ENCODE measurements at places on chromosomes 5 and 9.

DNA sequence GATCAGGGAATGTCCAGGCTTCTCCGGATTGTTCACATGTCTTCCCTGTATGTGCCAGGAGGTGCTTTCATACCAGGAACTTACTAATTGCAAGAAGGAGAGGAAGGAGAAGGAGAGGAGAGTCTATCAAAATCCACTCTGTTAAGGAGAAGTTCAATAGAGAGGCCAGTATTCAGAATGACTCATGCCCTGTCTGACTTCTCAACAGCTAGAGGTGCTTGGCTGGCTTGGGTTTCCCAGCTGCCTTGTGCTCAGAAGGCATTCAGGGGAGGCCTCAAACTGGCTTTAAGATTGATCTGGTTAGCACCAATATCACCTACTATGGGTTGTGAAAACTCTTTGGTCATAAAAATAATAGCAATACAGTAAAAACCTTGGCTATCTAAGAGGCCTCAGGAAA is 167.9 kb upstream of the GLRA1 start:
- DNase-seq: no peak

- DNase-seq: no peak
Observed at GRCh38 chr9:120474591-120475243, 105.2 kb downstream of the CDK5RAP2 start.

- no peak for DNase-seq
Observed at GRCh38 chr9:93505541-93506132, 52.3 kb upstream of the FAM120AOS start.

DNA sequence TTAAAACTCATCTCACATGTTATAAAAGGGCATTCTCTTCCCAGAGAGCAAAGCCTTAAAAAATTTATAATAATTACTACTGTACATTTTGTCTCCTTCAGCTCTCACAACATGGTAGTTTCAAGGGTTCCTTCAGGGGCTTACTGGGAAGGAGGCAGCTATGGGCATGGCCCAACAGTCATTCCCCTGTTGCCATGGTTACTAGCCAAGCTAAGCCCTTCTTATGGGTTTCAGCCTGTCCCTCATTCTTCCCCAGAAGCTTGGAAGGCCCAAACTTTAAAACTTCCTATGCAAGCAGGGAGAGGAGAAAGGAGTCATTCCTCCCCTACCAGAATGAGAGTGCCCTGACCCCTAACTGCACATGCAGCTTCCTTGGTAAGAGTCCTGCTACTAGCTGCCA is 82.2 kb upstream of the CNTLN start:
- no peak for DNase-seq

DNA sequence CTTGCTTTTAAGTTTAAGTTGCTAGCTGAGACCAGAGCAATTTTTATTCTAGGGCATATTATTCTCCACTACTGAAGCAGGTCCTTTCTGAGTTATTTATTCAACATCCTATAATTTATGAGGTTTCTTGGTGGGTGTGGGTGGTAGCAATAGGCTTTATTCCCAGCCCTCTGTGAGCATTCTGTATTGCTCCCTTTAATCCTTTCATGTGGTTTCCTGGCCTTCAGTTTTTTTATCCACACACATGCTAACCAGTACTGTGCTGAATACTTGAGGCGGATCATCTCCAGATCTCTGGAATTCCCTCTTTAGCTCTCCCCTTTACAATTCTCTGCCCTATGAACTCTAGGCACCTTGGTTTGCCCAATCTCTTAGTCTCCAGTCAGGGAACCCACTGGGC is 91.8 kb upstream of the GLRA1 start:
- DNase-seq: no peak

DNA sequence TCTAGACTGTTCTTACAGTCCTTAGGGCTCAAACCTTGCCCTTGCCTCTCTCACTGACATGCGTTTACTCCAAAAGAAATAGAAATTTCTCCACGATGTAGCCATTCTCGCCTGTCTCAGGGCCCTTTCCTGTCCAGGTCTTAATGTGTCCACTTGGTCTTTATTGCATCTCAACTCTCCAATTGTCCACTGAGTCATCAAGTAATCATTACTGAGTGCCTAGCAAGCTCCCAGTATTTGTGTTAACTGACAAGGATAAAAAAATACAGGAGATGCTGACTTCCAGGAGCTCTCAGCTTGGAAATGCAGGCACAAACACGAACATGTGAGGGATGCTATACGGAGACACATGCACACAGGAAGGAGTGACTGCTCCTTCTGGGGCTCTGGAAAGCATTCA is 147.3 kb downstream of the ARSB start:
- DNase-seq: no peak

DNA sequence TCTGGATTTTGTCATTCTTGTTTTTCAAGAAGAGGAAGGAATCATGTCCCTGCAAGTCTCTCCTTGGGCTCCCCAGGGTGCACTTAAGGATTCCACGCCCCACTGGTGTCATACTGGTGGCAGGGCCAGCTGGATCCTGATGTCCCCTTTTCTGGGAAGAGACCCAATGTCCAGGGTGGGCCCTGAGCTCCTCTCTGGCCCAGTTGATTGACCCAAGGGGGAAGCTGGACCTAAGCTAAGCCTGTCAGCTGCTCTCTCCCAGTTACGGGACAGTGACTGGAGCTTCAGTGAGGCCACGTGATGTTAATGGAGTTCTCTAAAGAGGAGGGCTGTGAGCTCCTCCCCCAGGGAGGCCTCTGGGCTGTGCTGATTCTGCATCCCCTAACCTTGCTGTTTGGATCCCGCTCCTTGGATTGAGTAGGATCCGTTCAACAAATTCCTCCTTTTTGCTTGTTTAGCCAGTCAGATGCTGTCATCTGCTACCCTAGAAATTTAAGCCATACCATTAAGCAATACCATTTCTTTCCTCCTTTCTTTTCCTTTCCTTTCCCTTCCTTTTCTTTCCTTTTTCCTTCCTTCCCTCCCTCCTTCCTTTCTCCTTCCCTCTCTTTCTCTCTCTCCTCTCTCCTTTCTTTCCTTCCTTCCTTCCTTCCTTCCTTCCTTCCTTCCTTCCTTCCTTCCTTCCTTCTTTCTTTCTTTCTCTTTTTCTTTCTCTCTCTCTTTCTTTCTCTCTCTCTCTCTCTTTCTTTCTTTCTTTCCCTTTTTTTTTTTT is 17.2 kb downstream of the NKX2-5 start:
- no peak for DNase-seq

GRCh38 chr5:72093217-72093616 is 14.1 kb upstream of the MAP1B start:
- no peak for DNase-seq

DNA sequence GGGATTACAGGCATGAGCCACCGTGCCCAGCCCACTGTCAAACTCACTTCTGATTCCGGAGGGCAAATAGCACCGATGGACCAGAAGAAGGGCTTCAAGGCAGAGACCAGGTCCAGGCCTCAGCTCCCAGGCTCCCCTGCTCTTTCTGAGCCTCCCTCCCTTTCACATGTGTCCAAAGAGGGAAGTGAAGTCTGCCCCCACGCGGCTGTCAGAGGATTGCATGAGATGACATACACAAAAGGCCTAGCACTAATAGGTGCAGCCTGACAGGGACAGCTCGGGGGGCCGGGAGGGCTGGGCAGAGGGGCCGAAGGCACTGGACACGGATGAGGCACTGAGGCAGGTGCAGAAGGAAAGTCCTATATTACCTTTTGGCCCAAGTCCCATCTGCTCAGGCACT is 16.1 kb downstream of the FBP1 start:
- DNase-seq: peak; percentile 63

- no peak for DNase-seq
Observed at GRCh38 chr9:76342858-76343257, 51.4 kb downstream of the RFK start.

- DNase-seq: no peak
Observed at GRCh38 chr5:113519412-113519811, 5.9 kb downstream of the YTHDC2 start.

DNA sequence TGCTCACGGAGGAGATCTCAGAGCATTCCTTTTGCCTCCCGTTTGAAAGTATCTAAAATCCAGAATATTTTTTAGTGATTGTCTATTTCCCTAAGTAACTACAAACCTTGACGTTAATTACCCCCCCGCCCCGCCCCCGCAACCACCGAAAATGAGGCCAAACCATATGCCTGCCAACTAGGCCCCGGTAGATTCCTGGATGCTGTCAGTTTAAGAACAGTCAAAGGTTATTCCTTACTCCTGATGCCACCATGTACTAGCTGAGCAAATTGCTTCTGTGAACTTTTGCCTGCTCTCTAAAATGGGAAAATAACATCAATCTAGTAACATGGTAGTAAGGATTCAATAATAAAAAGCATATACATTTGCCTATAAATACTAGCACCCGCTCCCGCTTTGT is 244.8 kb downstream of the SAXO1 start:
- no peak for DNase-seq

GRCh38 chr5:54676481-54677340 is 159.2 kb downstream of the SNX18 start:
- peak; percentile 56 for DNase-seq

DNA sequence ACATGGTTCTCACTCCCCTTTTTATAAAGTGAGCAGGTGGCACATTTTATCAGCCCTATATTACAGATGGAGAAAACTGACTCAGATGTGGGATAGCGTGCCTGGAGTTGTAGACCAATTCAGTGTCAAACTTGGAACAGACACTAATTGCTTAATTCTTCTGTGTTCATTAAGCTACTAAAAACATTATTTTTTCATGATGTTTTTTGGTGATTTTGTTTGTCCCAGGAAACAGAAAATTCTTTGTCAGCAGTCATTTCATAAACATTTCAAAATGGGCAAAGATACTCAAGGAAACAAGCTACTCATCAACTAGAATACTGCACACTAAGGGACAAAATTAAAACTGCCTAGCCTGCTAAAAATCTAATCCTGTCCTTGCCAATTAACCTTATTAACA is 2.2 kb downstream of the ABHD17B start:
- DNase-seq: peak; percentile 16

GRCh38 chr9:89811356-89811755 is 206.5 kb downstream of the GADD45G start:
- DNase-seq: no peak

- no peak for DNase-seq
Observed at GRCh38 chr5:142499591-142500226, 174.9 kb upstream of the SPRY4 start.

- DNase-seq: no peak
Observed at GRCh38 chr5:157651623-157652376, 438 bp downstream of the SOX30 start.

GRCh38 chr5:96326902-96327301 is 106.1 kb downstream of the PCSK1 start:
- no peak for DNase-seq

- peak; percentile 7 for DNase-seq
Observed at GRCh38 chr5:133565993-133566392, 46.3 kb downstream of the FSTL4 start.

- no peak for DNase-seq
Observed at GRCh38 chr5:135208903-135209721, 175.1 kb upstream of the PITX1 start.

DNA sequence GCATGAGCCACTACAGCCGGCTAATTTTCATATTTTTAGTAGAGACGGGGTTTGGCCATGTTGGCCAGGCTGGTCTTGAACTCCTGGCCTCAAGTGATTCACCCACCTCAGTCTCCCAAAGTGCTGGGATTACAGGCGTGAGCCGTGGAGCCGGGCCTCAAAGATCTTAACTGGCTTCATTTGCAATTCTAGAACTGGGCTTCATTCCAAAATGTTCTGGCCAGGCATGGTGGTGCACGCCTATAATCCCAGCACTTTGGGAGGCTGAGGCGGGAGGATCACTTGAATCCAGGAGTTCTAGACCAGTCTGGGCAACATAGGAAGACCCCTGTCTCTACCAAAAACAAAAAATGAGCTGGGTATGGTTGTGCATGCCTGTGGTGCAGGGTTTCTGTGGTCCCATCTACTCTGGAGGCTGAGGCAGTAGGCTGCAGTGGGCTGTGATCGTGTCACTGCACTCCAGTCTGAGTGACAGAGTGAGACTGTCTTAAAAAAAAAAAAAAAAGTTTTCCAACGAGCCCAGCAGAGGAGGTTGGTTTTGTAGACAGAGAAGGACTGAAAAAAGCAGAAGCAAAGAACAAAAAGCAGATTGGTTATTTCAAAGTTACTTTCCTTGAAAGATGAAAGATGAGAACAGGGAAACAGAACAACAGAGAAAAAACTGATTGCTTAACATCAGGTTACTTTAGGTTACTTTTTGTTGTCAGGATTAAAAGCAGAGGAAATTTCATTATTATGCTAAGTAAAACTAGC is 78.2 kb downstream of the ANKRD55 start:
- no peak for DNase-seq

- no peak for DNase-seq
Observed at GRCh38 chr9:100084128-100084453, 14.7 kb downstream of the ERP44 start.

DNA sequence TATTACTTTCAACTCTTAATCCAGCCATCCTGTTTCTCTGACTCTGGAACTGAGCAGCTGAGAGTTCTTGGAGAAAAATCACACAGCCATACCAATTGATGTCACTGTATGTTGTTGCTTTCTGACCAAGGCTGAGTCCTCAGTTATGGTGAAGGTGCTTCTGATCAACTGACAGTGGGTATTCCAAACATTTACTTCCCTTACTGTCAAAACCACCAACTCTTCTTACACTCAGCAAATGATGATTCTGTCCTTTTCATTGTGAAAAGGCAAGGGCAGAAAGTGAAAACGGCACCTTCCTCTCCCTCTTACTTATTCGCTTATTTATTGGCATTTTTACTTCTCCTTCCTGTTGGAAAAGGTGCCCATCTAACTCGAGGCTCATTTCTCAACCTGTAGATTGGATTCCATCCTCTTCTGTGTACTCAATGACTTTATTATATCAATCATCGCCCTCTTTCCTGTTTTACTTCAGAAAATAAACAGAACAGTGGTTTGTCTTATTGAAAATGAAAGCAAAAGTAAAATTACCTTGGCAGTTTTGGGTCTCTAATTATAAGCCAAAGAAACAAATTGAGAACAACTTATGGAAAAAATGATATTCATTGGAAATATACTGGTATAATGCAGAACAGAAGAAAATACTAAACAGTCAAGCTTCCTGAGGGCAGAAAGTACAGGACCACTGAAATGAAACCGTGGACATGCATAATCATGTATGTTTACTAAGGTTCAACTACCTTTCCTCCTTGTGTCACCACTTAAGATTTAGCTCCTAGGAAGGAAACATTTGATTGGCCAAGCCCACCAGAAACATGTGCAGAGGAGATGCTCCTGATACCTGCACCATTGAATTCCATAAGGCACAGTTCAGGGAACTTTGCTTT is 104.5 kb upstream of the CHD1 start:
- DNase-seq: no peak
